NCI-H187 (cell line): ENCODE measurements at places on chromosomes 6 and 20.

DNA sequence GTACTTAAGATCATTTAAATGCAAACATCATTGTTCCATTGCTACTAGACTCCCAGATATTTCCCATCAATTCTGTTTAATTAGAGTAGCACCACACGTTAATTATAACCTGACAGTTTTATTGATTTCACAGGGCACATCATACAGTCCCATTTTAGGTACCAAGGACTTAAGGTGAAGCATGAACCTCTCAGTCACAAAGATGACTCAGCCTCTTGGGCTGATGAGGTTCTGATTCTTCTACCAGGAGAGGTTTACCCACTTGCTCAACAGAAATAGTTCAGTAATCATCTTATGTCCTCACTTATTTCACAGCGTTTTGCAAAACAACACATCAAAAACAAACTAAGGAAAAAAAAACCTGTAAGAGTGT, 98.5 kb downstream of the HIVEP2 start:
- no peak for DNase-seq

DNA sequence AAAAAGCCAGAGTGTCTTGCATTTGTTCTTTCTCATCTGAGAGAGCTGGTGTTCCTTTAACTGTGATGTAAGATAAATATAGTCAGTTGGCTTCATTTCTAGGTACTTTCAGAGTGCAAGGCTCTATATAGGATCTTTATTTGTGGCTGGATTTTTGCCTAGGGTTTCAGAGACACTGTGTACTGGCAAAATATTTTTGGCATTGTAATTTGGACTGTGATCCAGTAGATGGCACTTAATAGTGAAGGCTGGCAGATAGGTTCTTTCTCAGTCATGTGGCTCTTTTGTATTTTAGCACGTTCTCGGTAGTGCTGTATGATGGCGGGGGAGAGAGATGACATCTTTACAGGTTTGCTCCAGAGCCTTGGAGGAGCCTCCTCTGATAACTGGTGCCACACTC, 26.8 kb upstream of the SLC35B3 start:
- no peak for DNase-seq

DNA sequence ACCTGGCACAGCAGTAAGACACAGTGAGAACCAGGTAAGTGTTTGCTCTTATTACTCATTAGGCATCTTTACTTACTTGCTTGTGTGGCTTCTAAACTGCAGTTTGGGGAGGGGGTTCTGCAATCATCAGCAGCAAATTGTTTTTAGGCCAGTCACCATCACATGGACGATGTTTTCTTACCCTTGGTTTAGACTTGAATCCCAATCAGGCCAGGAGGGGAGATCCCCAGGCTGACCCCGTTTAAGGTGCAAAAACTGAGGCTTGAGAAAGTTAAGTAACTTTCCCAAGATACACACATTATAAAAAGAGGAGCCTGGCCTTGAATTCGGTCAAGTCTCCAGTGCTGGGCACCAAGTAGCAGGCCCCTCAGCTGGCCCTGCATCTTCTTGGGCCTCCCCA, 51.8 kb upstream of the SLC32A1 start:
- no peak for DNase-seq

- DNase-seq, result no peak
Observed at GRCh38 chr20:11304795-11305194, 612.9 kb upstream of the BTBD3 start.

DNA sequence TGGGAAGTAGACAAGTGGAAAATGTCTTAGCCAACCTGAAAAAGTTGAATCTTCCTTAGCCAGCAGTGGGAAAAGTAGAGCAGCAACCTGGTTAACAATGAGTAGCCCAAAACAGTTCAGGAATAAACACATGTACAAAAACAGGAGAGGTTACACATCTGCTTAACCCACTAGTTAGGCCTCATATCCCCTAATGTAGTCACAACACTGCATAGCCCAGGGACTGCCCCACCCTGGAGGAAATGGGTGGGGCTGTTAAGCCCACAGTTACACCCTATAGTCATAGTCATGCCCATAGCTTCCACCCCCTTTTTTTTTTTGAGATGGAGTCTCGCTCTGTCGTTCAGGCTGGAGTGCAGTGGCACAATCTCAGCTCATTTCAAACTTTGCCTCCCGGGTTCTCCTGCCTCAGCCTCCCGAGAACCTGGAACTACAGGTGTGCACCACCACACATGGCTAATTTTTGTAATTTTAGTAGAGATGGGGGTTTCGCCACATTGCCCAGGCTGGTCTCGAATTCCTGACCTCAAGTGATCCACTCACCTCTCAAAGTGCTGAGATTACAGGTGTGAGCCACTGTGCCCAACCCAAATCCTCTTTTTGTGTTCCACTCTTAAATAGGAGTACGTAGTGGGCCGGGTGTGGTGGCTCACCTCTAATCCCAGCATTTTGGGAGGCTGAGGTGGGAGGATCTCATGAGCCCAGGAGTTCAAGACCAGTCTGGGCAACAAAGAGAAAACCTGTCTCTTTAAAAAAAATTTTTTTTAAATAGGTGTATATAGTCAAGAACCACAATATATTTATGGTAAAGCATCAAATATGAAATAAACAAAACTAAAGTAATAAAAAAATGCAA, 24.5 kb downstream of the ILRUN start:
- DNase-seq, result no peak

GRCh38 chr20:47762699-47763268, 22.5 kb downstream of the SULF2 start:
- DNase-seq, result no peak

GRCh38 chr6:123418071-123418470, 218.7 kb downstream of the TRDN start:
- DNase-seq, result no peak

DNA sequence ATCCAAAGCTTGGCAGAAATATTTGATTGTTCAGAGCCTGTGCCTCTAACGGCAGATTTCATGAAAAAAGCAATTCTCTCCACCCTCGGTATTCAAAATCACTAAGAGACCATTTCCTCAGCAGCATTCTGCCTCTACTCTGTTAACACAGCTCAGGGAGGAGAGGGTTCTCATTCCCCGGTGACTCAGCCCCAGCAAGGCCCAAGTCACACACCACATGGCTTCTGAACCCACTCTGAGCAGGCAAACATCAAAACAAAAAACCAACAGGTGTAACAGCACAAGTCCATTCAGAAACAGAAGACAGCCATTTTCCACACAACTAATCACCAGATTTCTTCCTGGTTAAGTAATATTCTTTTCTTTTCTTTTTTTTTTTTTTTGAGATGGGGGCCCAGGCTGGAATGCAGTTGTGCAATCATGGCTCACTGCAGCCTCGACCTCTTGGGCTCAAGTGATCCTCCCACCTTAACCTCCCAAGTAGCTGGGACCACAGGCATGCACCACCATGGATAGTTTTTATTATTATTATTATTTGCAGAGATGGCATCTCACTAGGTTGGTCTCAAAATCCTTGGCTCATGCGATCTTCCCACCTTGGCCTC, 55.4 kb downstream of the GFOD1 start:
- DNase-seq, result no peak

GRCh38 chr6:9564021-9564420, 850.9 kb downstream of the TFAP2A start:
- no peak for DNase-seq

GRCh38 chr20:57514273-57514751, 10.6 kb downstream of the CTCFL start:
- no peak for DNase-seq

DNA sequence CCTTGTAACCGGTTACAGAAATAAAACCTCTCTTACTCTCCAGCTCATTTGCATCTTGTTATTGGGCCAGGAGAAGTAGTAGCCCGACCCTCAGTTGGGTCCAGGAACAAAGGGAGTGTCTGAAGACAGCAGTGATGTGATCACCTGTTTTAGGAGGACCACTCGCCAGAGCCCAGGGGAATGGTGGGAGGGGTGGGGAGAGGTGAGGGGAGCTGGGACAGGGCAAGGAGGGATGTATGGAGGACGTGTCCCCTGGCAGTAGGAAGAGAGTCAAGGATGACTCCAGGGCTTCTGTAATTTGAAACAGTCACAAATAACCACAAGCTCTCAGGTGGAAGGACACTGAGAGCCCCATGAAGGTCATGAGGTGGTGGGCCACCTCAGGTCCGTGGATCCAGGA, 1.4 kb upstream of the PCMTD2 start:
- no peak for DNase-seq

DNA sequence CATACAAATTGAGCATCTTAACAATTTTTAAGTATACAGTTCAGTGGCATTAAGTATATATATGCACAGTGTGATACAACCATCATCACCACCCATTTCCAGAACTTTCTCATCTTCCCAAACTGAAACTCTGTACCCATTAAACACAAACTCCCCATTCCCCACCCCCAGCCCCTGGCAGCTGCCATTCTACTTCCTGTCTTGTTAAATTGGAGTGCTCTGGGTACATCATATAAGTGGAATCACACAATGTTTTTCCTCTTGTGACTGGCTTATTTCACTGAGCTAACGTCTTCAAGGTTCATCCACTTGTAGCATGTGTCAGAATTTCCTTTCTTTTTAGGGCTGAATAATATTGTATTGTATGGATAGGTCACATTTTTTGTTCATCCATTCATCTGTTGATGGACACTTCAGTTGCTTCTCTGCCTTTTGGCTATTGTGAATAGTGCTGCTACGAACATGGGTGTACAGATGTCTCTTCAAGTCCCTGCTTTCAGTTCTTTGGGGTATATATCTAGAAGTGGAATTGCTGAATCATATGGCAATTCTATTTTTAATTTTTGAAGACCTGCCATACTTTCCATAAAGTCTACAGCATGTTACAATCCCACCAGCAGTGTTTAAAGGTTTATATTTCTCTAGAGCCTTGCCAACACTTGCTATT, 19.6 kb upstream of the RREB1 start:
- no peak for DNase-seq

DNA sequence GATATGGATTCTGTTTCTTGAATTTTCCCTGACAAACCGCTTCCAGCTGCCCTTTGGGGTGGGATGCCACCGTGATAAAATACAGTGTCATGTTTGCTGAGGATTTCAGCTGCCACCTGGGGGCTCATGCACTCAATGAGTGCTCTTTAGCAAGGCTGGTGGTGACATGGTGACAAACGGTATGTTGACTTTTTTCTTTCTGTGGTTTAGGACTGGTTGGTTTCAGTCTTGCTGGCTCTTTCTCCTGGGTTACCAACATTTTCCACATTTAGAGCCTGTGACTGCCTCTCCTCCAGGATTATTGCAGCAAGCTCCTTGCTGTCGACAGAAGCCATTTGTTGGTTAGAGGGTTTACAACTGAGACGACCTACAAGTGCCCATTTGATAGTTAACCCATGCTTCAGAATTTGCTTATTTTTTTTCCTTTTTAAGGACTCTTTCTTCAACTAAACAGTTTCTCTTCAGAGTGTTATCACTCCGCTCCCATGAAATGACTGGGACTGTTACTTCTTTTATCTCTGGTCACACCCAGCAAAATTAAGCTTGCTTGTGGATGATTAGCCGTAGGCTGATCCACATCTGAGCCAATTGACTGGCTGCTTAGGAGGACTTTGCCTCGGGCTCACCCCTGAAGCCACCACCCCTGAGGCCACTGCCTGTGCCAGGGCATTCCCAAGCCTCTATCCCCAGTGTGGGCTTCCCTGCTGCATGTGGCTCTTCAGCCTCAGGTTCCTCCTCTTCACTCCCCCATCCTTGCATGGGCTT, 48.4 kb upstream of the CDYL start:
- DNase-seq, result peak; percentile 22

GRCh38 chr6:152673236-152673635, 24.5 kb upstream of the MYCT1 start:
- no peak for DNase-seq

DNA sequence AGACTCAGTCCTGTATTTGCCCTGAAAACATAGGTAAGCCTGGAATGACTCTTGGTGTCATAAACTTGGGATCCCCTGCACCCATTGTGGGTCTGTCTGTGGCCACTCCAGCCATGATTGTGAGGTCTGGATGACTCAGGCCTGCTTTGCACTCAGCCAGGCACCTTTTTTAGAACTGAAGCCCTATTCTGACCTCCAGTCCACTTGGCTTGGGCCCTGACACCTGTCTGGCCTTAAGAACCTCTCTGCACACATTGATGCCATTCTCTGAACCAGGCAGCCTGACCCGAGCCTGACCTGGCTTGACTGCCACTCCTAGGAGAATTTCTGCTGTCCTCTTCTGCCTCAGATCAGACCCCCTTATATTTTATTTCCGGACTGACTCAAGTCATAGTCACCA, 383.7 kb downstream of the MAFB start:
- DNase-seq, result no peak

- DNase-seq, result no peak
Observed at GRCh38 chr6:109471105-109471810, 11.8 kb downstream of the ZBTB24 start.

GRCh38 chr6:14452567-14453527, 335.3 kb downstream of the CD83 start:
- DNase-seq, result no peak

GRCh38 chr6:152142105-152142504, 334.6 kb downstream of the ESR1 start:
- DNase-seq, result no peak

DNA sequence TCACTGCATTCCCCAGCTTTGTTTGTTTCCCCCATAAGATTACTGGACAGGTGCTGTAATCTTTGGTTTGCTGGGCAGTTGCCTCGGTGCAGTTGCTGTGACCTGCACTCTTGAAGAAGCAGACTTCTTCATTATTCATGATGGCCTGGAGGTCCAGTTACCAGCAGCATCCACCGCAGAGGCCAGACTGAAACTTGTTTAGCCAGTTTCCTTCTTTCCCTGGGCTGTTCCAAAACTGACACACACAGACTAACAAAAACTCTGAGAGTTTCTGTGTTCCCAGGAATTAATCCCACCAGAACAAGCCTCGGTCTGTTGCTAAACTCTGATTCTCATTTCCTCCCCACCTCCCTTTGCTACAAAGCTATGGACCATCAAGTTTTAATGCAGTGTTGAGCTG, 144.1 kb downstream of the QRSL1 start:
- no peak for DNase-seq

- DNase-seq, result no peak
Observed at GRCh38 chr6:143647732-143648131, 30.0 kb upstream of the PHACTR2 start.

DNA sequence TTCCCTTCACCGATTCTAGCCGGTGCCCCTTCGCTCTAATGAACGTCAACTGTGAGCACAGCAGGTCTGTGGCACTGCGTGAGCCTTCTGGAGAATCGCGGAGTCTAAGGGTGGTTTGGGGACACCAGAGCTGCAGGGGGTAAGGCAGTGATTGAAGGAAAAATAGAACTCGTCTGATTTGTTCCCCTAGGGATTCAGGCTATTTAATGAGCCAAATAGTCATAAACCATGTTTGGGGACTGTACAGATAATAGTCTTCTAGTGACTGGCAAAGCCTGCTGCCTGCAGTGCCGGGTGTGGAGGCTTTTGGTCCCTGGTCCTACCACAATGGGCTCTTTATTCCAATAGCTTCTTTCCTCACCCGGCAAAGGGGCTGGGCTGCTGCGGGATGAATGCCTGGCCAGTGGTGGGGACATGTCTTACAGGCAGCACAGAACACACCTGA, 11.1 kb upstream of the NTSR1 start:
- DNase-seq, result peak; percentile 23

- DNase-seq, result no peak
Observed at GRCh38 chr6:73144516-73144915, 80.8 kb downstream of the KHDC1L start.

- DNase-seq, result no peak
Observed at GRCh38 chr6:7148100-7148822, 40.5 kb downstream of the RREB1 start.
